ENCODE measurements at places on chromosomes 12 and 14.

DNA sequence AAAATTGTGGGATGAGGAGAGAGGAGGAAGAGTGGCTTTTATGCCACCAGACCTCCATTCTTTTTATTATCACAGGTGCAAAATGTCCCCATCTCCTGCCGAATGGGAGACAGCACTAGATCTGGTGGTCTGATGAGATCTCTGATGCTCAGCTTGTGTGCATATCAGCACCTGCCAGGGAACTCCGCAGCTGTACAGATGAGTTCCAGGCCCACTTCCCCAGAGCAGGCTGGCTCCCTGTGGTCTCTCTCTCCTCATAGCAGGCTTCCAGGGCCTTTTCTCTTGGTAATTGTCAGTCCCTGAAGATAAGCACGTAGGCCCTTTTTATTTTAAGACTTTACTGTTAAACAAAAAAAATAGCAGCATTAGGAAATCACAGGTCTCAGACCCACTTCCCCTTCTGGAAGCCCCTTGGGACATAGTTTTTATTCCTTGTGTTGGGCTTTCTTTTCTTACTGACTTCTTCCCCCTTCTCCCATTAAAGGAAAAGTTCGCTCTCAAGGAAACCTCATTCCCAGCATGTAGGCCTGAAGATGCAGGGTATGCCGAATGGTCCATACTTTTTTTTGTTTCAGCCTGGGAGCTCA lies 4.5 kb upstream of the TBC1D30 start:
- DNase-seq: no peak

- DNase-seq: no peak
These were observed 61.5 kb downstream of the PDE3A start for GRCh38 chr12:20429852-20430251.

GRCh38 chr12:124302241-124302806 lies 7.4 kb downstream of the RFLNA start:
- no peak for DNase-seq

DNA sequence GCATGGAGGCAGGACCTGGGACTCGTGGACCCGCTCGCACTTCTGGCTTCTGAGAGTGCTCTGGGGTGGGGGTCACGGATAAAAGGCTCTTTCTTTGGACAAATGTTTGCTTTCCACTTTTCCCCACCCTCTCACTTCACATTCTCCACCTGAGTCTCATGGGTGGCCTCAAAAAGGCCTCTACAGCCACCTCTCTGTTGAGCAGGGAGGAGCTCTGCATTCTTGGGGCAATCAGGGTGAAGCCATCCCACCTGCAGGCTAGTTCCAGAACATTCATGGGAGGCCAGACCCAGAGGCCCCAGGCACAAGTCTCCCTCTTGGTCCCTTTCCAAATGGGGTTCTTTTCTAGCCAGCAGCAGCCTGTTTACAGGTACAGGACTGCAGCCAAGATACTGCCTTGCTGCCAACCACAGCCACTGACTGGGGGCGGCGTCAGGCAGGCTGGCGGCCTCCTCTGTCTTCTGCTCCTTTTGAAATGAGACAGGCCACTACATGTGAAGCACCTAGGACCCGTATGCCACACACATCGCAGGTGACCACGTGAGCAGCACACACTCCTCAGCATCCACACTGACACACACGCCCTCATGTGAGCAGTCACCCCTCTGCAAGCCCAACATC lies 18.2 kb upstream of the CEBPE start:
- DNase-seq: no peak

GRCh38 chr12:46209914-46210872 lies 58.6 kb downstream of the SLC38A1 start:
- DNase-seq: no peak

GRCh38 chr12:23895792-23896218 lies 53.7 kb downstream of the SOX5 start:
- no peak for DNase-seq

DNA sequence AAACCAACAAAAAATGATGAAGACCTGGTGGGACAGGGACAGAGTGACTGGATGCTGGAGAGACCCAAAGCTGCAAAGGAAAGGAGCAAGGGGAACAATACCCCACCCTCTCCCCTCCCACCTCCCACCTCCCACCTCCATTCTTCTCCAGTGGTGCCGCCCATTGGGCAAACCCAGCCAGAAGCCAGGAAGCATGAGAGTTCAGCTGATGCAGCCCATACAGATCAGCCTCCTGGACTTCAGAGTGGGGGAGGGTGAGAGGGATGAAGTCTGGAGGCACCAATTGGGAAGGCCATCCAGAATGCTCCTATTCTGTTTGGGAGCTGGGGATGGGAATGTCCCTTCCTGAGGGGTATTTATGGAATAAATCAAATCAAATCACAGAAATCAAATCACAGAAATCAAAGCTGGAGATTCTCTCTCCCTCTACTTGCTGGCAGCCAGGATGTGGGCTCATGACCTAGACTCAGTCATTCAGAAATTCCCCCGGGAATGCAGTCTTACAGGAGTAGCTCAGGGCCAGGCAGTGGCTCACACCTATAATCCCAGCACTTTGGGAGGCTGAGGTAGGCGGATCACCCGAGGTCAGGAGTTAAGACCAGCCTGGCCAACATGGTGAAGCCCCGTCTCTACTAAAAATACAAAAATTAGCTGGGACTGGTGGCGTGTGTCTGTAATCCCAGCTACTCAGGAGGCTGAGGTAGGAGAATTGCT lies 31.1 kb downstream of the IRF2BPL start:
- no peak for DNase-seq

- DNase-seq: no peak
These were observed 2.3 kb downstream of the KSR2 start for GRCh38 chr12:117966511-117966910.

GRCh38 chr12:71605039-71605438 lies 58.6 kb downstream of the ZFC3H1 start:
- no peak for DNase-seq

GRCh38 chr12:57332646-57333312 lies 81.8 kb upstream of the STAC3 start:
- DNase-seq: no peak

DNA sequence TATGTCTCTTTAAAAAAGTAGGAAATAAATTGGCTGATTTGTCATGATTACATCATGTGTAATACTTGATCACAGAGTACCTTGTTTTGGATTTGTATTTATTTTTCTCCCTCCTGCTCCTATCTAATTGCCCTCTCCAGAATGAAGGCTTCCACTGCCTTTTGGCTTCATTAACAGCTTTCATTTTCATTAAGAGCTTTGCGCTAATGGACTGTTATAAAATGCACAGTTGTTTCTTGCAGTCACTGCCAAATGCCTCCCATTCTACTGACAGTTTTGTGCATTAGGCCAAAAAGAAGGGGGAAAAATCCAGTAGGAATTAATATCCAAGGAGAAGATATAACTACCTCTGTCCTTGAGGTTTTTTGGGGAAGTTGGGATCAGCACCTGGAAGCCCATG lies 159.2 kb downstream of the NRXN3 start:
- DNase-seq: no peak

DNA sequence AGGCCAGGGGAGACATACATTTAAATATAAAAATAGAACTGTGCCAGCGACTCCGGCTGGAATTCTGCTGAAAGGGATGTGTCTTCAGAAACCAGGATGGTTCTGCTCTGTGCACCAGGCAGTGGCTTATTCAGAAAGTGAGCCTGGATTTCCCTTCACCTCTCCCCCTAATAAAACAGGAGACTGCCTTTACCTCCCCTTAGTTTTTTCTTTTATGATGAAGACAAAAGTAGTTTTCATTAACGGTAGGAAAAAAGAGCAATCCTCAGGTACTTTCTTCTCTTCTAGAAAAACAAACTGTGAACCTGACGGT lies 346 bp downstream of the SLC7A8 start:
- no peak for DNase-seq

DNA sequence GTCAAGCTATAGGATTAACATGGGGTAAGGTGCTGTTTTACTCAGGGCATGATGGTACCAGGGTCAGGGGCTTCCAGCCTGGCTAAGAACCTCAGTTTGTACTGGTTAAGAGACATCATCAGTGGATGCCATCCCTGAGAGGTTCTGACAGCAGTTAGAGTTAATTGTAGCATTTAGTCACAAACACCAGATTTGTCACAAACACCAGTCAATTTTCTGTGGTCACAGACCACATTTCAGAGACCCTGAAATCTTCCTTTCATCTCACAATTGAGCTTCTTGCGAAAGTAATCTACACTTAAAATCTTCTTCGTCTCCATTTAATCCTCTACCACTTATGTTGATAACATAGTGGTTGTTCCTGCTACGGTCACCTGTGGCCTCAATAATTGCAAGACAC lies 143.0 kb upstream of the EGLN3 start:
- DNase-seq: no peak

GRCh38 chr14:51314321-51315015 lies 74.4 kb downstream of the TMX1 start:
- no peak for DNase-seq

DNA sequence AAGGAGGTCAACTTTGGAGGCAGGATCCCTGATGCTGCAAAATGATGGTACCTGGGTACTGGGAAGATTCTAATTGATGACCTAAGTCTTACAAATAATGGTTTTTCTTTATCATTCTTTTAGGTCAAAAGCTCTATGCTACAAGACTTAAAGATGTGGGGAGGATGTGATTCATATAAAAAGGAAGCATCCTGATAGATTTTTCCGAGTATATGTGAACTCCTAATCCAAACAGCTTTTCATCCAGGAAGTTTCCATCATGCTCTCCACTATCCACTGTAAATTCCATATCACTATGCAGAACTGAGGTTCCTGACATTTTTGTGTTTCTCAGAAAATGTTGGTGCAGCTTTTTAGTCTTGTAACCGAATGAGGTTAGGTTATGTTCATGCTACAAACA lies 293.2 kb downstream of the PAWR start:
- no peak for DNase-seq

- DNase-seq: no peak
These were observed 154.5 kb downstream of the ZFP36L1 start for GRCh38 chr14:68638141-68638999.

- no peak for DNase-seq
These were observed 86.2 kb downstream of the HELB start for GRCh38 chr12:66388517-66388916.

- DNase-seq: no peak
These were observed 336.2 kb downstream of the DPF3 start for GRCh38 chr14:72557671-72558070.

- DNase-seq: no peak
These were observed 144.0 kb downstream of the HELB start for GRCh38 chr12:66446276-66446675.

DNA sequence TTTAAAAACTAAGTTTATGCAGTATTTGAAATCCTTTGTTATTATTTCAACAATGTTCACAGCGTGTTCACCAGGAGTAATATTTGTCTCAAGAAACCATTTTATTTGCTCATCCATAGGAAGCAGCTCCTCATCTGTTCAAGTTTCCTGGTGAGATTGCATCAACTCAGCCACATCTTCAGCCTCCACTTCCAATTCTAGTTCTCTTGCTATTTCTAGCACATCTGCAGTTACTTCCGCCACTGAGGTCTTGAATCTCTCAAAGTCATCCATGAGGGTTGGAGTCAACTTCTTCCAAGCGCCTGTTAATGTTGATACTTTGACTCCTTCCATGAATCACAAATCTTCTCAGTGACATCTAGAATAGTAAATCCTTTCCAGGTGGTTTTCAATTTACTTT lies 18.0 kb downstream of the CLEC9A start:
- DNase-seq: no peak

DNA sequence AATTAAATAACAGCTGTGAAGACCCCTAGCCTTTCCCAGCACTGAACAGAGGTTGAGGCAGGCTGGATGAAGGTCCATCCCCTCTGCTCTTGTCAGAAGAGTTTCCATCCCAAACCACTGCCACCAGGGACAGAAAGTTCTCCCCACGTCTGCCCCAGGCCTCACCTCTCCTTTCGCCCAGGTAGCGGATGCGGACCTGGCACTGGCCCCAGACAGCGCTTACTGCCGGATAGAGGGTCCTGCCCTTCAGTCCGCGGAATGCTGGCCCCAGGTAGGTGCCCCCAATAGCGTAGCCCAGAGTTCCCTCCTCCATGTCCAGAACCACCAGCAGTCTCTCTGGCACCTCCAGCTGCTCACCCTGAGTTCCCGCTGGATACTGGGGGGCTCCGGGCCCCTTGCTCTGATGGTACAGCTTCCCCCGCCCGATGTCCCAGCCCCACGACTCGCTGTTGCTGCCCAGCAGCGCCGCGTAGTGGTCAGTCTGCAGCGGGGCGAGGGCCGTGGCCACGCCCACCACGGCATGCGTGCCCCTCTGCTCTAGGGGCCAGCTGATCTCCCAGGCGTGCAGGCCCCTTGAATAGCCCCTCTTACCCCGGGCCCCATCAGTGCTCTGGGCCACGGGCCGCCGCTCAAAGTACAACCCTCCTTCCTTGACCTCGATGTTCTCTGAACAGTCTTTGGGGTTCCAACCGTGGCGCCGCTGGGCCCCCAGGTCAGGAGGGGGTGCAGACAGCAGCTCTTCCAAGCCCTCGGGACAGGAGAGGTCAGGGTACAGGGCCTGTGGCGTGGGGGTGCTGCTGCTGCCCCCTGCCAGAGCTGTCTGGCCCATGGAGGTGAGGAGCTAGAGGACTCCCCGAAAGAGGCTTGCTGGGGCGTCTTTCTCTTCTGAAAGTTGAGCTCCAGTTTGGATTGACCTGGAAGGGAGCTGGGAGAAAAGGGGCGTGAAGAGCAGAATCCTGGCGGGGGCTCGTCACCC lies 742 bp downstream of the SPSB2 start:
- no peak for DNase-seq

GRCh38 chr12:124049451-124050094 lies 76.6 kb downstream of the ZNF664 start:
- DNase-seq: no peak

- no peak for DNase-seq
These were observed 1.7 kb downstream of the AJUBA start for GRCh38 chr14:22980672-22981089.
